Chondrocyte (in vitro differentiated cells): ENCODE measurements at places on chromosomes 4 and X. TPM values are rescaled to one million over a fixed set of nuclear protein-coding genes. Genes with fewer than 3 reads are reported as not detected.

USP26 gene
- 0.17 TPM in 1 of 3 replicates, not detected in the others for total RNA-seq

DGKK gene
- not detected in 3 replicates for total RNA-seq

TMSB15B gene
- 6.8 to 12.5 TPM (median 9.7 TPM) in 3 replicates for total RNA-seq

GPR143 gene
- not detected in 3 replicates for total RNA-seq

TKTL2 gene
- not detected in 3 replicates for total RNA-seq

PROM1 gene
- 0.10 TPM in 1 of 3 replicates, not detected in the others for total RNA-seq

EDA gene
- 0.65 to 1.1 TPM (median 0.85 TPM) in 3 replicates for total RNA-seq

ZNF518B gene
- total RNA-seq = 26.6 to 35.1 TPM (median 32.9 TPM) in 3 replicates

LGI2 gene
- 0.30 to 0.85 TPM (median 0.36 TPM) in 3 replicates for total RNA-seq
